AG10803 (cell line): ENCODE measurements at places on chromosomes 3 and 15.

DNA sequence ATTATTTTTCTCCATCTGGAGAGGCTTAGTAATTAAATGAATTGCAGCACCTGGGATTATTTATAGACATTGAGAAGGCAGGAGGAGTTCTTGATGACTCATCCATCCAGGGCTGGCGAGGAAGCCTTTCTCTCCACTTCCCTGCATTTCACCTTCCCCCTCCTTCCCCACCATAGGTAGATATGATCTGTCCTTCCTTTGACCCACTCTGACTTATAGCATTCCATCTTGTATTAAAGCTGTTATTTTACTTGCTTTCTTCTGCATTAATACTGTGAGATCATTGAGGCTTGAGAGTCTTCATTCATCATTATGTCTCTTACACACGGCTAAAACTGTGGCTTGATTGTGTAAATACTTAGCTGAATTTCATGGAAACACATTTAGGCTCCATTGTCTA is 288.8 kb downstream of the FEZF2 start:
- DNase-seq = no peak

DNA sequence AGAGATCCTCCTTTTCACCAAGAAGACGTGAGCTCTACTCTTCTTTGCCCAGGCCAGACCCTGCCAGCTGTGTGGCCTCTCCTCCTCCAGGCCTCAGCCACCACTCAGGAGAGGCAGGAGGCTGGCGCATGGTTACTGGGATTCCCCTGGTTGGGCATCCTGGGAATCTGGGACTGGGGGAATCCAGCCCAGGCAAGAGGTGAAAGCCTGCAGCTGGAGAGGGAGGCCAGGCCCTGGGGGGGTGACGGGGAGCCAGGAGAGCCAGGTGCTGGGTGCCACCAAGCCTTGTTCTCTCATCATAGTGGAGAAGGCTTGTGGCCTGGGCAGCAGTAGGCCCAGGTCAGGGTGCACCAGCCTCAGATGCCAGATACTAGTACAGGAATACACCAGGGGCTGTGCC is 6.2 kb downstream of the CCDC9B start:
- DNase-seq = no peak

DNA sequence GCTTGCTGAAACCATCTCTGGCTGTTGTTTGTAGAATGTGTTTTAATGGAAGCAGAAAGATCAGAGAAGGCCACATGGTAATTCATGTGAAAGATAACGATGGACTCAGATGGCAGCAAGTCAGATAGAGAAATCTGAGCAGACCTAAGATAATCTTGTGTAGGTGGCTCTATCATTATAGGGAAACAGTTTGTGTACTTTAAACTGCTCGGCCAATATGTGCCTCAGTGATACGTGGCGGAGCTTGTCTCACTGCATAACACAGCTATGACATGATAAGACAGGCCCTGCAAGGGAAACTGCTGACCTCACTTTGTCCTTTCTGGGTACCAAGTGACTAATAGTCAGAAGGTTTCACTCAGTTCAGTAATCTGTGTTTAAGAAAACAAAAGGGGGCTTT is 51.0 kb downstream of the MME start:
- peak; percentile 27 for DNase-seq

- DNase-seq = peak; percentile 32
These were observed 668 bp downstream of the THRB start for GRCh38 chr3:24493746-24494617.

DNA sequence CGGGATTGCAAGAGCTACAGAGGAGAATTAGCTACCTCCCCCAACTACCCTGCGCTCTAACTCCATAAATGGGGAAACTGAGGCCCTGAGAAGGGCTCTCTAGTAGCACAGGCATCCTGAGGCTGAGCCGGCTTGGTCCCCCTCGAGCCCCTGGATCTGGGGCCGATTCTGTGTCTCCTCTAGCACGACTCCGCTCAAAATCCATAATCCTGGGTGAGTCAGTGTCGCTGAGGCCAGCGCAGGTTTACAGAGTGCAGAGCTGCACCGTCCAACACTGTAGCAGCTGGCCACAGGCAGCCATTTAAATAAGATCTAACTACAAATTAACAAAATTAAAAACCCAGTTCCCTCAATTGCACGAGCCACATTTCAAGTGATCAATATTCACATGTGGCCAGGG is 10.8 kb downstream of the GATA2 start:
- DNase-seq = no peak

- DNase-seq = no peak
These were observed 34.9 kb upstream of the GPR160 start for GRCh38 chr3:170002879-170003278.

DNA sequence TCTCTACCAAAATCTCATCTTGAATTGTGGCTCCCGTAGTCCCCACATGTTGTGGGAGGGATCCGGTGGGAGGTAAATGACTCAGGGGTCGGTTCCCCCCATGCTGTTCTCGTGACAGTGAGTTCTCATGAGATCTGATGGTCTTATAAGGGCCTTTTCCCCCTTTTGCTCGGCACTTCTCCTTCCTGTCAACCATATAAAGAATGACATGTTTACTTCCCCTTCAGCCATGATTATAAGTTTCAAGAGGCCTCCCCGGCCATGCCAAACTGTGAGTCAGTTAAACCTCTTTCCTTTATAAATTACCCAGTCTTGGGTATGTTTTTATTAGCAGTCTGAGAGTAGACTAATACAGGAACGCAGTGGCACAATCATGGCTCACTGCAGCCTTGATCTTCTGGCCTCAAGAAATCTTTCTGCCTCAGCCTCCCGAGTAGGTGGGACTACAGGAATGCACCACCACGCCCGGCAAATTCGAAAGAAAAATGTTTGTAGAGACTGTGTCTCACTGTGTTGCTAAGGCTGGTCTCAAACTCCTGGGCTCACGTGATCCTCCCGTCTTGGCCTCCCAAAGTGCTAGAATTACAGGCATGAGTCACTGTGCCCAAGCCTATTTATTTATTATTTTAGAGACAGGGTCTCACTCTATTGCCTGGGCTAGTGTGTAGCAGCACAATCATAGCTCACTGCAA is 101.0 kb downstream of the ATP10A start:
- no peak for DNase-seq

DNA sequence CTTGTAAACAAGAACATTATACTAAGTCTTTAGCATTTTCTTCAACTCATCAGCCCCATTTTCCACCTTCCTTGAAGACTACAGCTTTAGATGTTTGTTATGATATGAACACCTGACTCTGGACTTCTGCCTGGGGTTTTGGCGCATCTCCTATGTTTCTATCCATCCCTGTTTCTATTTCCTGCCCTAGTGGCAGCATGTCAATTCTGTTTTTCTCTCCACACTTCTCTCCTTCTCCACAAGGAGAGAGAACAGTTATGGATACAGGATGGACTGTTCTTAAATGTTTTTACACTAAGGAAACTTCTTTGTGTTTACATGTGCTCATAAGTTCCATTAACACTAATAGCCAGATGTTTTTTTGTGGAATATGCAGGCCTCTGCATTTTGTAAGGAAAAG is 423.3 kb upstream of the IL12A start:
- DNase-seq = no peak

GRCh38 chr3:191686626-191687025 is 225.7 kb downstream of the PYDC2 start:
- DNase-seq = no peak

DNA sequence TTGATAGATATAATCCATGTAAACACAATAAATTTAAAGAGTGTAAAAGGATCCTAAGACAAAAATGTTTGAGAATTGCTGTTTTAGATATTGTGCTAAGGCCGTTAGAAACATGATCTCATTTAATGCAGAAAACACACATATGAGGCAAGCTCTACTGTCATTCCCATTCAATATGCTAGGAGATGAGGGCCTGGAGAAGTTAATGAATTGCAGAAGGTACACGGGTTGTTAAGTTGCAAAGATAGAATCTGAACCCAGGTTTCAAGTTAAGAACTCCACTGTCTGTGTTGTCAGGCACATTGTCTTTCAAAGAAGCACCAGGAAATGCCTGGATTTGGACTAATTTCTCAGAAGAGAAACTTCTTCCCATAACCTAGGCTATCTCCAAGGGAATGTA is 65.1 kb upstream of the SAMMSON start:
- DNase-seq = no peak

- no peak for DNase-seq
These were observed 301.9 kb downstream of the RAP2B start for GRCh38 chr3:153463895-153464294.

- no peak for DNase-seq
These were observed 62.6 kb downstream of the PLXNA1 start for GRCh38 chr3:127045435-127046045.

GRCh38 chr15:29396176-29396811 is 126.7 kb upstream of the NSMCE3 start:
- DNase-seq = no peak

GRCh38 chr3:147410526-147411237 is 1.5 kb downstream of the ZIC1 start:
- DNase-seq = peak; percentile 81

DNA sequence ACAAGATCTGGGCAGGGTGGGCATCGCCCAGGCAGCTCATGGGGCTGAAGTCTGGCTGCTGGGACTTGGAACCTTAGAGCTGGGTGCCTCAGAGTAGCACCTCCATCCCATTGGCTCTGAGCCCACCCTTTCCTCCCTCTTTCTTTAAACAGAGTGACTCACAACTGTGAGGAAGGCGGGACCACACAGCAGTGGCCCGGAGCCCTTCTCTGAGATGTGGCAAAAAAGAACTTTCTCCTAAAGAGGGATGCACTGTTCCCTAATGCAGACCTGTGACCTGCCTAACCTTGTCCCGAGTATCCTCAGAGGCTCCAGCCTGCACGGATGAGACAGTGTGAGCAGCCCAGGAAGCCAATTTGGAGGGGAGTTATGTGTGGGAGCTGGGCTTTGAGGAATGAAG is 23.6 kb downstream of the PRR20G start:
- peak; percentile 11 for DNase-seq
